Hematopoietic multipotent progenitor cell treated with erythropoietin and hydrocortisone succinate and interleukin-3 and kit ligand, for 6 days (in vitro differentiated cells): ENCODE measurements at places on chromosomes 13 and 19.
A peak's percentile ranks its signal among the peaks of the same experiment; 100 is the strongest.

GRCh38 chr19:38650172-38650775 lies 2.8 kb downstream of the ACTN4 start:
- no peak for DNase-seq

DNA sequence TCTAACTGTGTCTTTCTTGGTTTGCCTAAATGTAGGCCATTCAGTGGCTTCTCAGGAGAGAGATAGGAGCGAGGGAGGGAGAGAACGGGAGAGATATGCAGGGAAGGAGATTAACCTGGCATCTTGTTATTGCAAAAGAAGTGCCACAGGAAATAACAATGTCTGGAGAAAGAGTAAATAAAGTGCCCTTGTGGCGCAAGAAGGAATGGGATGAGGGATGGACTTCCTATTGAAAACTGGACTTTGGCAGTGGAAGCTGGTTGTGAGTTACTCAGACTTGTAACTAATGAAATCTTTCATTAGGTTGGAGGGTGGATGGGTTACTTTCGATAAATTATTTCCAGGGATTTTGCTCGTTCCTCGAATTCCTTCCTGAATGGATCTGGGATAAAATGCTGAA lies 136.1 kb downstream of the LACC1 start:
- DNase-seq: no peak

- DNase-seq: no peak
Measured at GRCh38 chr19:28961772-28962500, 251.0 kb downstream of the UQCRFS1 start.

GRCh38 chr19:41531438-41532311 lies 44.3 kb upstream of the CEACAM21 start:
- DNase-seq: peak; percentile 95

GRCh38 chr13:42398533-42398932 lies 126.6 kb downstream of the AKAP11 start:
- DNase-seq: no peak

DNA sequence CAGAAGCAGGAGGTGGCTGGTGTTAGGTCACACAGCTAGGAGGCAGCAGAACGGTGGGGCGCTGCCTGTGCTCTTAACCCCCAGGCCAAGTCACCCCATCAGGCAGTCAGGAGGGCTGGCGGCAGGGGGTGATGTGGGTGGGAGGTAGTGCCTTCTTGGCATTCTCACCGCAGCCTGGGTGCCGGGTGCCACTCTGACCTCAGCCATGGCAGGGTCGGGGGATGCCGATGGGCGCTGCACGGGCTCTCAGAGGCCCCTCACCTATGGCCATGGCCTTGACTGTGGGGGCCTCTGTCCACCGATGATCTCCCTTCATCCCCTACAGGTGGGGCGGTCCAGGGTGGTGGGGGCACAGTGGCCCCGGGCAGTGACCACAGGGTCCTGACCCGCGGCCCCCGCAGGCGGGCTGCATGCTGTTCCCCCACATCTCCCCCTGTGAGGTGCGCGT lies 5.6 kb downstream of the PTOV1 start:
- no peak for DNase-seq

- no peak for DNase-seq
Measured at GRCh38 chr19:1112268-1113029, 8.7 kb downstream of the GPX4 start.

DNA sequence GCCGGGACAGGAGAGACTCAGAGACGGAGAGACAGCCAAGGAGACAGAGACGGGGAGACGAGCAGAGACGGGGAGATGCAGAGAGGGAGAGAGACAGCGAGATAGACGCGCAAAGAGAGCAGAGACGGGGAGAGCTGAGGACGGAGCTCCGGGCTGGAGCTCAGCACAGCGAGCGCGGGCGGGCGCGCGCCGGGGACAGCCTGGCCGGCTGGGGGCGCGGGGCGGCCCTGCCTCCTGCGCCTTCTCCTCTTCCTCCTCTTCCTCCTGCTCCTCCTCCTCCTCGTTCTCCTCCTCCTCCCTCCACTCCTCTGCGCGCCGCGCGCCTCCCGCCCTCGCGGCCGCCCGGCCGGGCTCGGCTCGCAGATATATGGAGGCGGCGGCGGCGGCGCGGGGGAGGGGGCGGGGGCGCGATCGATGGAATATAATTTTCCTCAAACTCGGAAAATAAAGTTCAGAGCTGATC lies at the start of gene ERFL:
Gene ERFL (minus strand): TSS at position 229 of the 463 bp plus-strand sequence. CDS start 15,530 bp downstream, outside the sequence.
- DNase-seq: no peak

DNA sequence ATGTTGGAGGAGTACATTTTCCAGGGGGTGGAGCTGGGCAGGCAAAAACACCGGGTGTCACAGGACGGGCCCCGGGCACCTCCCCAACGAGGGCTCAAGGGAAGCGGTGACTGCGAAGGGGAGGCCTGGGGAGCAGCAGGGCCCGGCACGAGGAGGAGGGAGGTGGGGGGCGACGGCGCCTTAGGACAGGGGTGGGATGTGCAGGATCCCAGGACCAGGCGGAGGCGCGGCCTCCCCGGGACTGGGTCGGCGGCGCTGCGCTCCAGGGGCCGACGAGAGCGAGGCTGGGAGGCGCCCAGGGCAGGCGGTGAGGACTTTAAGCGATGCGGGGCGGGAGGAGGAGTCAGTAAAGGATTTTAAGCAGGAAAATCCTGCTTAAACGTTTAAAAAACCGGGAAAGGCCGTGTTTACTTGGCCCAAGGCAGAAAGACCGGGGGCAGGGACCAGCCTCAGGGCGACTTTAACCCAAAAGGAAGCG lies 427 bp downstream of the ZNF160 start:
- peak; percentile 59 for DNase-seq

DNA sequence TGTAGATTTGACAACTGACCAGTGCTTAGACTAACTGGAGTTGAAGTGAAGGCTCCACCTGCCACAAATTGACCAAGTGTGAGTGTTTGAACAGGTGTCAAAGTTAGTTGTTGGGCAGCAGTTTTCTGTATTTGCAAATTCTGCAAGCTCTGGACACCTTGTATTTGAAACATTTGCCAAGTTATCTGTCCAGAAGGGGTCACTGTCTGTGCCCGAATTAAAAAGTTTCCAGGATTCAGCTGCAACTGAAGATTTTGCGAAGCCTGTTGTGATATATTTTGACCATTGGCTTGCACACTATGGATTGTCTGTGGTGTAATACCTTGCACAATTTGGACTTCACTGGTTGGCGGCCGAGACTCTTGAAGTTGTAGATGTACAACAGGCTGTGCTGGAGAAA lies 1690.7 kb downstream of the SLITRK5 start:
- DNase-seq: no peak

DNA sequence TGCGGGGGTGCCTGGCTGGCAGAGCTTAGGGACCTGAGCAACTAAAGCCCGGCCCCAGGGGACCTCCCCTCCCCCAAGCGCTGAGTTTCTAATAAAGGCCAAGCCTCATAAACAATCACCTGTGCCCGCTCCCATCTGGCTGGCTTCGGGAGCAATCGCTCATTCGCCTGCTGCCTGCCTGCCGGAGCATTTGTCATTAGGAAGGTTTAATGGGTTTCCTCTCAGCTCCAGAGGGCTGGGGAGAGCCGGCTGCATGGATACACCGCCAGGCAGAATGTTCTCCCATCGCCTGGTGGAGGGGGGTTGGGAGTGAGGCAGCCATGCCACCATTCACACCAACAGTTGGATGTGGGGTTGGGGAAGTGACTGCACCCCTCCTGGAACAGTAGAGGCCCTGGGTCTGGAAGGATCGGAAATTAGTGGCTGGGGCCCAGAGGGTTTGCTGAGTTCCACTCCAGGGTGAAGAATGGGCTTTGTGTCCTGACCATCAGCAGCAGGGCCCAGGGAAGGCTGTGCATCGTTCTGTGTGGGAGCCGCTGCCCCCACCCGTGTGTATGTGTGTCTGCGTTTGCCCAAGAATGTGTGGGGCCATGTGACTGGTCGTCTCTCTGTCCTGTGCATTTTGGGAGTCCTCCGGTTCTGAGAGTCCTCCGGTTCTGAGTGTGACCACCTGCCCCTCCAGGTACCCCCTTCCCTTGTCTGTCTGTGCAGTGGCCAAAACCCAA lies 15.3 kb downstream of the PIN1 start:
- DNase-seq: no peak

DNA sequence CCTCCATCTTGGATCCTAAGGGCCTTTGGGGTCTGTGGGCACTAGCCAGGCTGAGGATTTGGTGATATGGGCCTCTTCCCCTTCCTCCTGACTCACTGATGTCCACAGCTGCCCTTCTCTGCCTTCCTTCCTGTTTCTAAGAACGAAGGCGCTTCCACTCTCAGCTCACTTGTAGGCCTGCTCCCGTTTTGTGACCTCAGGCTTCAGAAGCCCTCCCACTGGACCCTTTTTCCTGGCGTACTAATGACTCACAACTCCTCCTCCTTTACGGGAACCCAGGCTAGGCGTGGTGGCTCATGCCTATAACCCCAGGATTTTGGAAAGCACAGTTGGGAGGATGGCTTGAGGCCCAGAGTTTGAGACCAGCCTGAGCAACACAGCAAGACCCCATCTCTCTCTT lies 55.6 kb downstream of the TMED1 start:
- DNase-seq: peak; percentile 54

DNA sequence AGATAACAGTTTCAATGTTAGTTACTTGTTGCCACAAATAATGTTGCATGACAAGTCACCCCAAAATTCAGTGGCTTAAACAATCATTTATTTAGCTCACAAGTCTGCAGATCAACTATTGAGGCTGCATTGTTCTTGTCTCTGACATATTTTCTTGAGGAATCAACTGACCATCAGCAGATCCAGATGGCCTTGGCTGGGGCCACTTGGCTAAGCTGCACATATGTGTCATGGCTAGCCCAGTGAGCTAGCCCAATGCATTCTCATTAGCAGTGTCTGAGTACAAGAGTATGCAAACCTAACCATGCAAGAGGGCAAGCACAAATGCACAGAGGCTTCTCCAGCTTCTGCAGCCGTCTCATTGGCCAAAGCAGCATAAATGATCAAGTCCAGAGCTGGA lies 180.4 kb downstream of the DNAJC15 start:
- no peak for DNase-seq

GRCh38 chr13:80530191-80530590 lies 189.3 kb upstream of the SPRY2 start:
- DNase-seq: no peak

DNA sequence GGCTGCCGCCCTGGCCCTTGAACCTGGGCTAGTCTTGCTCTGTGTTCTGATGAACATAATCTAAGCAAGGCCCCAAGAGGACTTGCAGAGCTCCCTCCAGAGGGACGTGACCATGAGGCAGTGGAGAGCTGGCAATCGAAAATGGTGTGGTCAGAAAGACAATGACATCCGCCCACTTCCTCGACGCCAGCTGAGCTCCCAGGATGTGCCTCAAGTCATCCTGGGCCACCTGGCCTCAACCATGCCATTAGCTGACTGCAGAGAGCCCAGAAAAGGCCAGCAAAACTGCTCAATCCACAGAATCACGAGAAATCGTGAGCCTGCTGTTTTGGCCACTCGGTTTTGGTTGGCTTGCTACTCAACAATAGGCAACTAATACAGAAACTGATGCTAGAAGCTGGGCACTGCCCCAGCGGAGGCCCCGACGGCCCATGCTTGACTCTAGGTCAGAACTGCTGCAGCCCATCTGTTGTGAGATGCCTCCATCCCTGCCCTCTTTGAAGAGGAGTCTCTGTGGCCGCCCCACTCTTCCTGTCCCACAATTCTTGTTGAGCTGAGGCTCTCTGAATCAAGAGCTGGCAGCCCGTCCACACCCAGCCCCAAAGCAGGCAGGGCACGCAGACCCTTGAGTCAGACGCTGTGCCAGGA lies 53.3 kb downstream of the STK24 start:
- no peak for DNase-seq

DNA sequence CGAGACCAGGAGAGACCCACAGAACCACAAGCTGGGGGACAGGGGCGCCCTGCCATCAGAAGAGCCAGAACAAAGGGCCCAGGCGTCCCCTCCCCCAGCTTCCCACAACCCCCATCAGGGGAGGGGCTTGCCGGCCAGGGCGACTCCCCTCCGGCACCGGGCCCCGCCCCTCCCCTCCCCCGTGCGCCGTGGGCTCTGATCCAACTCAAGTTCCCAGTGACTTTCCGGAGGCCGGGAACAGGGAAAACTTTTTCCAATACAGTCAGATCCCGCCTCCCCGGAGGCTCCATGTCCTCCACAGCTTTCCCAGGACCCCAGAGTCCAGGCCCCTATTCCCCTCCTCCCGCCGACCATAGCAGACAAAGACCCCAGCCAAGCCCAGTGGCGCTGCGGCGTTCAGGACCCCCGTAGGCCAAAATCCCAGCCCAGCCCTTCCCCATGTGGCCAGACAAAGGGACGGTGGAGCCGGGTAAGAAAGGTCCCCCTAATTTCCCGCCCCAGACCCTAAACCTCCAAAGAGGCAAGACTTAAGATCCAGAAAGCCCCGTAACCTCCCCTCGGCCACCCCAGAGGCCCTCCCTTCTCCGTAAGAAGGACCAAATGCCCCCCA lies 673 bp downstream of the TEAD2 start:
- no peak for DNase-seq

GRCh38 chr19:39740395-39740794 lies 2.6 kb upstream of the CLC start:
- DNase-seq: no peak

DNA sequence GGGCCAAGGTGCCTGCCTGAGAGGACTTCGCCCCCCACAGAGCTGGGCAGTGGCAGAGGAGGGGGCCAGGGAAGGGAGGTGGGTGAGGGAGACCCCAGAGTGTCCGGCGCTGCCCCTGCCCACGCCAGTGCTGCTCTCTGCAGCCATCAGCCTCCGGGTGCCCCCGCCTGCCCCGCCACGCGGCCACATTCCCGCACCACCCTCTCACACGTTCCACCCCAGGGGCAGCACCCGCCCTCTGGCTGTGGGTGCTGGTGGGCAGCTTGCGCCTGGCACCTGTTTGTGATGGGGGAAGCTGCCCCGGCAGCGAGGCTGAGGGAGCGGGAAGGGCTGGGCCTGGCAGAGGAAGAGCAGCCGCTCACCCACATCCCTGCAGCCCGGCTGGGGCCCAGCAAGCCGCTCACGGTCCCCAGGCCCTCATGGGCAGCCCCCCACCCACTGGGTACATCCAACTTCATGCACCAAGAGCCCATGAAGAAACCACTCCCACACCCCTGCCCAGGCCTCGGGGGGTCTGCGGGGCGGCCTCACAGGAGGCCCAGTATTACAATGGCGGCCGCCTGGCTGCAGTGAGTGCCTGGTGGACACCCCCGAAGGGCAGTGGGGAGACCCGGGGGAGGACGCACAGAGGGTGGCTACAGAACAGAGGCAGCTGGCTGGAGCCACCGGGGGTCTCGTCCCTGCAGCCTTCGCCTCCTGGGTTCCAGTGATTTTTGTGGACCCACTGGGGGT lies 14.0 kb downstream of the SBNO2 start:
- DNase-seq: no peak
